Omental fat pad (tissue), 4 donors: ENCODE measurements at places on chromosomes 2 and 18.

- no peak for DNase-seq
These were observed 67.8 kb upstream of the MAP4K3 start for GRCh38 chr2:39504790-39505335.

DNA sequence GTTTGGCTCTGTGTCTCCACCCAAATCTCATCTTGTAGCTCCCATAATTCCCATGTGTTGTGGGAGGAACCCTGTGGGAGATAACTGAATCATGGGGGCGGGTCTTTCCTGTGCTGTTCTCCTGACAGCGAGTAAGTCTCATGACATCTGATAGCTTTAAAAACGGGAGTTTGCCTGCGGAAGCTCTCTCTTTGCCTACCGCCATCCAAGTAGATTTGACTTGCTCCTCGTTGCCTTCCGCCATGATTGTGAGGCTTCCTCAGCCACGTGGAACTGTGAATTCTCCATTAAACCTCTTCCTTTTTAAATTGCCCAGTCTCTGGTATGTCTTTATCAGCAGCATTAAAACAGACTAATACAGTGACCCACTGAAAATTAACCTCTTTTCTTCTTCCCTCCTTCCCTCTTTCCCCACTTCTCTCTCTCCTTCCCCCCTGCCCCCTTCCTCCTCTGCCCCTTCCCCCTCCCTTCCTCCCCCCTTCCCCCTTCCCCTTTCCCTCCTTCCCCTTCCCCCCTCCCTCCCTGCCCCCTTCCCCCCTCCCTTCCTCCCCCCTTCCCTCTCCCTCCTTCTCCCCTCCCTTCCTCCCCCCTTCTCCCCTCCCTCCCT lies 818.8 kb downstream of the SLC4A3 start:
- DNase-seq: no peak

GRCh38 chr2:101251844-101252407 lies 760 bp upstream of the CNOT11 start:
- DNase-seq: no peak

DNA sequence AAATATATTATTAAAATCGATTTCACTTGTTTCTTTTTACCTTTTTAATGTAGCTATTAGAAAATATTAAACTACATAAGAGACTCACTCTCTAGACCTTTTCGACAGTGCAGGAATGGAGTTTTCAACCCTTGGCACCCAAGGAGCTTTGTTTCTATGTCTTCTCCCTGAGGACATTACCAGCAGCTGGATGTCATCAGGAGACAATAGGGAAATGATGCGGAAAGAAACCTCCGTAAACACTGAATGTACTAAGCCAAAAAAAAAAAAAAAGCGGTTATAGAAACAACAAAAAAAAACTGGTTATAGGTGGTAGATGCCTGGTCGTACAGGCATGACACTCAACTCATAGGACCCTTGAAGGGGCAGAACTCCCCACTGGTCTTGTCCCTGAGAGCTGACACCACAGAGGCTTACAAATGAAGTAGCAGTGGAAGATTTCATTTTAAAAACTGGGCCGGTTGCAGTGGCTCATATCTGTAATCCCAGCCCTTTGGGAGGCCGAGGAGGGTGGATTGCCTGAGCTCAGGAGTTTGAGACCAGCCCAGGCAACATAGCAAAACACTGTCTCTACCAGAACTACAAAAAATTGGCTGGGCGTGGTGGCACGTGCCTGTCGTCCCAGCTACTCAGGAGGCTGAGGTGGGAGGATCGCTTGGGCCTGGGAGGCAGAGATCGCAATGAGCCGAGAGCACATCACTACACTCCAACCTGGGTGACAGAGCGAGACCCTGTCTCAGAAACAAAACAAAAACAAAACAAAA lies 23.8 kb downstream of the THAP4 start:
- DNase-seq: no peak

DNA sequence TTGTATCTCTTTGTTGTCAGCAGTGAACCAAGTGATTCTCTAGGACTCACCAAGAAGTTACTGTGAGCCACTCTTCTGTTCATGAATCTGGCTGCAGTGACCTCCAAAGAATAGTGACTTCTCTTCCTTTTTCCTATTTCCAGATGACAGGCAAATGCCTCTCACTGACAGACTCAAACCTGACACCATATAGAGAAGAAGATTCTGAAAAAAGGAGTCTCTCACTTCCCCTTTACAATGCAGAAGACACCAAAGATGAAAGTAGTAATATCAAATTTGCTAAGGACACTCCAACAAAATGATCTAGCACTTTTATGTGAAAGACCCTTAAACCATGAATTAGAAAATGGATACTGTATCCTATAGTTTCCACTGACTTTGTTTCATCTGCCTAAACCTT lies 44.4 kb upstream of the SETBP1 start:
- DNase-seq: no peak

DNA sequence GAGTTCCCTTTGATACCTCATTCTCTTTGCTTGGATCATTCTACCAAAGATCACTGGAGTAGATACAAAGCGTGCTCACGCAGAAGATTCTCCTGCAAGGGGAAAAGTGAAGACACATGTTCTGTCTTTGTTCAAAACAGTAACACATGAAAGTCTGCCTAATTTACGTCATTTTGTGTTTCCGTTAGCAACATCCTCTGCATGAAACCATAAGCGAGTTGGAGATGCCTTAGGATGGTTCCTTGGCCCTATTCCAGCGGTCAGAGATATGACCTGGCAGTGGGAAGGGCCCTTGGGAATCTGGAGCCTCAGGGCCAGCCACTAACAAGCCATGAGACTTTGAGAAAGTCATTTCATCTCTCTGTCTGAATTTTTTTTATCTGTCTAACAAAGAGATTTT lies 180.9 kb upstream of the TWIST2 start:
- DNase-seq: no peak

DNA sequence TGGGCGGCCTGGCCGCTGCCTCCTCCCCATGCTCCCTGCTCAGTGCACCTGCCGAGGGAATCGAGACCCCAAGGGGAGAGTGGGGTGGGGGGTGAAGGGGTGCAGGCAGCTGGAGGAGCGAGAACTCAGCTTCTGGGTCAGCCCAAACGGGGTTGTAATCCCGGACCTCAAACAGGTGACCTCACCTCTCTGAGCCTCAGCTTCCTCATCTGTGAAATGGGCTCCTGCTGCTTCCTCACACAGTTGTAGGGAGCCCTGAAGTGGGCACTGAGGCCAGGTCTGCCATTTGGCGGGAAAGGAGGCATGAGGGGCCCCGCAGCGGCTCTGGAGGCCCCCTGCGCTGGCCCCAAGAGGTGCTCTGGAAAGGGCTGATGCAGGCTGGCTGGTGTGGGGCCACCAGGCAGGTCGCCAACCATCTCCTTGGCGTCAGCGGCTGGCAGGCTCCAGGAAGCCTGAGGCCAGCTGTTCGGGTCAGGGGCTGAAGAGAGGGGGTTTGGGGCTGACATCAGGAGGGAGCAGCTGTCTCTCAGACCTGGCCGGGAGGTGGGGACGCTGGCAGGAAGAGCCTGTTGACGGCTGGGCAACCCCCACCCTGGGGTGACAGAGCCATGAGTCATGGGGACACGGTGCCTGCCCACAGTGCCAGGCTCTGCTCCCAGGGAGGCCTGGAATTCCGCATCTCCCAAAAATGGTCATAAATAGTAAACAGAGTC lies 4.9 kb downstream of the KLHL30 start:
- no peak for DNase-seq
